ENCODE measurements at places on chromosomes 12 and 14.
A peak's percentile ranks its signal among the peaks of the same experiment; 100 is the strongest.

GRCh38 chr14:88188745-88189416 is 134.2 kb downstream of the KCNK10 start:
- no peak for DNase-seq

DNA sequence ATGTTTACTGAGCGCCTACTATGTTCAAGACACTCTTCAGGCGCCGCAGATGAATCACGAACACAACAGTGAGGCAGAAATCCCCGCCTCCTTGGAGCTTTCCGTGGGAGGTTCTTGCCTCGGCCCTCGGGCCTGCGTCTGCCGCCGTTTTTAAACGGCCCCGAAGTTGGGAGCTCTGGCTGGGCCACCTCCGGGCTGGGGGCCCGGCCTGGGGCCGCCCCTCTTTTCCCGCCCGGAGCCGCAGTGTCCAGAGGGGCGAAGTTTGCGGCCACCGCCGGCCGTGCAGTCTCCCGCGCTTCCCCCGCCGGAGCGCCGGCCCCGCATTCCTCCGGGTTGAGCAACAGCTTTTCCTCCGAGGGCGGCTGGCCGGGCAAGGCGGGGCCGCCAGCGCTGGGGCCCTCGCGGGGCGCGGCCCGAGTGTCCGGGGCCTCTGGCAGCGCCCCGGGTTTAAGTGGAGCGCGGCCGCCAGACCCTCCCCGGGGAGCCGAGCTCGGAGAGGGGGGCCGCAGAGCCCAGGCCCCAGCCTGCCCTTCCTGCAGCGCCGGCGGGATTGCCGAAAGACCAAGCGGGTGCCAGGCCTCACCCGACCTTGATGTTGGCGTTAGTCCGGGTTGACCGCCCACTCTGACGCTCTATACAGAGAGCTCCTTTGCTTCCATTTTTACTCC is 18.7 kb upstream of the CTDSP2 start:
- peak; percentile 49 for DNase-seq

DNA sequence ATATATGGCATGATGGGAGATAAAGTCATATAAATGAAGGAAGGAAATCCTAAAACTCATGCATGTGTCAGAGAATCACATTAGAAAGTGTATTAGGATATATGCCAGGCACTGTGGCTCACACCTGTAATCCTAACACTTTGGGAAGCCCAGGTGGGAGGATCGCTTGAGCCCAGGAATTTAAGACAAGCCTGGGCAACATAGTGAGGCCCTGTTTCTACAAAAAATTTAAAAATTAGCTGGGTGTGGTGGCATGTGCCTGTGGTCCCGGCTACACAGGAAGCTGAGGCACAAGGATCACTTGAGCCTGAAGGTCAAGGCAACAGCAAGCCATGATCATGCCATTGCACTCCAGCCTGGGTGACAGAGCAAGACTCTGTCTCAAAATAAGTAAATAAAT is 130.3 kb upstream of the ARID2 start:
- no peak for DNase-seq

DNA sequence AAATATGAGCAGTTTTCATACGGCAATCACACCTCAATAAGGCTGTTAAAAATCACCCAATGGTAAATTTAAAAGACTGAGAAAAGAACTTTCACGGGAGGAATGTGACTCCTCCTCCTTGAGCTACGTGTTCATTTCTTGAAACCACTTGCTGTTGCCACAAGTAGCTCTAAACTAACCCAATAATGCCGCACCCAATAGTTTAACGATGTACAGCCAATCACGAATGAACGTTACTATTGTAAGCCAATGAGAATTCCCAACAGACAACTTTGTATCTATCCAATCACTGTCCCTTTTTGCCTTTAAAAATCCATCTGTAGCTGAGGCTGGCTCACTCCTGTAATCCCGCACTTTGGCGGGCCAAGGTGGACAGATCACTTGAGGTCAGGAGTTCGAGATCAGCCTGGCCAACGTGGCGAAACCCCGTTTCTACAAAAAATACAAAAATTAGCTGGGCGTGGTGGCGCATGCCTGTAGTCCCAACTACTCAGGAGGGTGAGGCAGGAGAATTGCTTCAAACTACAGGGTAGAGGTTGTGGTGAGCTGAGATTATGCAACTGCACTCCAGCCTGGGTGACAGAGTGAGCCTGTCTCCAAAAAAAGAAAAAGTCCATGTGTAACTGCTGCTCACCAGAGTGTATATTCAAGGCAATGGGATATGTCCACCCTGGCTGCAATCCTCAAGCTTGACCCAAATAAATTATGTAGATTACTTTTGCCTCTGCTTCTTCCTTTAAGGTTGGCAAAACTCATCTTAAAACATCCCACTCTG is 24.4 kb upstream of the BTBD6 start:
- no peak for DNase-seq

DNA sequence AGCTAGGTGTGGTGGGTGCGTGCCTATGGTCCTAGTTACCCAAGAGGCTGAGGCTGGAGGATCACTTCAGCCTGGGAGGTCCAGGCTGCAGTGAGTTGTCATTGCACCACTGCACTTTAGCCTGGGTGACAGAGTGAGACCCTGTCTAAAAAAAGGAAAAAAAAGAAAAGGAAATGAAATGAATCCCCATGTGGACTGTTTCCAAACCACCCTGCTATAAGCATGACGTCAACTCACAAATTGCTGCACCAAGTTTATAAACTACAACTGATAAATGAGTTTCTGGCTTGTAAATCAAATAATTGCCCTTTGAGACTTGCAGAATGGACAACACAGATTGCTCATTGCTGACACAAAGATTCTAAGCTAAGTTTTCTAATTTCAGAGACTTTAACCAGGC is 51.0 kb upstream of the STK38L start:
- no peak for DNase-seq

- DNase-seq, result no peak
These were observed 32.3 kb upstream of the ATP2B1 start for GRCh38 chr12:89740943-89741342.

Measured in NCI-H2227 treated with DMSO at 0.1 percent for 48 hours (cell line).